ENCODE measurements at places on chromosomes 1 and 21. TPM values are rescaled to one million over a fixed set of nuclear protein-coding genes. Genes with fewer than 3 reads are reported as not detected.

Gene LRRC7
- 0.06 TPM for total RNA-seq

- no peak for DNase-seq
Measured at GRCh38 chr1:43936431-43937151, 3.0 kb downstream of the ARTN start.

Gene LRRIQ3
- total RNA-seq: 0.68 TPM

Gene ABCG1
- 3.3 TPM for total RNA-seq

DNA sequence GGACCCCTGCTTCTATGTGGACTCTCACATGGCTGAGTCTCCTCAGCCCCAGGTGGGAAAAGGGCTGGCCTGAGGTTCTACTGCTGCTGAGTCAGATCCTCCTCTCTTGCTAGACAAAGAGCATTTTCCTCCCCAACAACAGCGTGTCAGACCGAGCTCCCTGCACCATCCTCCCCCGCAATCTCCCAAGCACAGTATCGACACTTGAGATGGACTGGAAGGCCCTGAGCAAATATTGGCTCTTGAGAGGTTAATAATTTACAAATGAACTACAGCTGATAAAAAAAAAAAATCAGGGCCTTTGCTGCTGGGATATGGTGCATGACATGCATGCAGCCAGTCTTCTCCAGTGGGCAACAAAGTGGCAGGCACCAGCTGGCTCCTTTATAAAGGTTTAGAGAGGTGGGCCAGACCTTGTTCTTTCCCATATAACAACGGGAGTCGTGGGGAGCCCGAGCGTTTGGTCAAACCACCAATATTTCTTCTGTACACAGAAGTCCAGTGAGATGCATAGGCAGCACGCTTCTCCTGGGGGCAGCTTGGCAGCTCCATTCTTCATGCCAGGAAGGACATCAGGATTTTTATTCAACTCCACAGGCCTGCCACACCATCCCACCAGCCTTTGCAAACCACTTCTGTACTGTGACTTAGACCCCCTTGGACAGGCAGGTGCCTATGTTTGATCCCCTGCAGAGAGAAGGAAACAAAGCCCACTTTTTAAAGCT, 55.4 kb upstream of the CAMK1G start:
- DNase-seq: no peak

GRCh38 chr1:206065547-206066145, 12.7 kb downstream of the RHEX start:
- no peak for DNase-seq

DNA sequence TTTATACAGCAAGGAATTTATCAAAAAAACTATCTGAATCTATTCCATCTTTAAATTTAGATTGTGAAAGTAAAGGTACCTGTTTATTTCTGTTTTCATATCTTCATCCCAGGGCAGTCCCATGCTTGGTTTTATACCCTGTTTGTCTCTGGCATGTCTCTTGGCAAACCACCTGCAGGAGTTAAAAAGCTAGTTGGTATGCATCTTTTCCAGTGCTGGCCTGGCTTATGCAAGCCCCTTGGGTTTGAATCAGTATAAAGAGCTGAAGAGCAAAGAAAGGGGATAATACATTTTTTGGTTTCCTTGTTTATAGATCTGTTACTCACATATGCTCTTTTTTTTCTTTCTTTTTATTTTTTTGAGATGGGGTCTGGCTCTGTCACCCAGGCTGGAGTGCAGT, 37.8 kb downstream of the LRRC8C start:
- DNase-seq: no peak

Gene S100A12
- 1.5 TPM for total RNA-seq

GRCh38 chr1:241606544-241606943, 33.6 kb downstream of the CHML start:
- DNase-seq: no peak

Gene CD5L
- 53.9 TPM for total RNA-seq

- DNase-seq: peak; percentile 77
Measured at GRCh38 chr1:75725861-75726361, 1.4 kb downstream of the ACADM start.

- DNase-seq: no peak
Measured at GRCh38 chr21:44686843-44687561, 5.0 kb upstream of the KRTAP12-1 start.

- peak; percentile 87 for DNase-seq
Measured at GRCh38 chr1:999725-1000356, at the start of gene HES4. HES4 (minus strand) TSS chr1:1000097; CDS start chr1:999973, 124 bp downstream.

- DNase-seq: no peak
Measured at GRCh38 chr1:112439592-112439991, 43.6 kb downstream of the CTTNBP2NL start.

Gene S100A1
- total RNA-seq: 2.1 TPM

Gene CDA
- 25.6 TPM for total RNA-seq

Gene C1QA
- 66.3 TPM for total RNA-seq

- no peak for DNase-seq
Measured at GRCh38 chr1:94636624-94637023, 95.1 kb upstream of the F3 start.

GRCh38 chr1:220690140-220691052, at the start of gene C1orf115:
C1orf115 (plus strand) TSS chr1:220690363; CDS start chr1:220690403, 40 bp downstream.
- peak; percentile 89 for DNase-seq

- no peak for DNase-seq
Measured at GRCh38 chr1:36912365-36912865, 121.9 kb downstream of the GRIK3 start.

GRCh38 chr1:8423692-8424538, 106.0 kb downstream of the SLC45A1 start:
- peak; percentile 58 for DNase-seq

Gene CRNN
- total RNA-seq: not detected

DNA sequence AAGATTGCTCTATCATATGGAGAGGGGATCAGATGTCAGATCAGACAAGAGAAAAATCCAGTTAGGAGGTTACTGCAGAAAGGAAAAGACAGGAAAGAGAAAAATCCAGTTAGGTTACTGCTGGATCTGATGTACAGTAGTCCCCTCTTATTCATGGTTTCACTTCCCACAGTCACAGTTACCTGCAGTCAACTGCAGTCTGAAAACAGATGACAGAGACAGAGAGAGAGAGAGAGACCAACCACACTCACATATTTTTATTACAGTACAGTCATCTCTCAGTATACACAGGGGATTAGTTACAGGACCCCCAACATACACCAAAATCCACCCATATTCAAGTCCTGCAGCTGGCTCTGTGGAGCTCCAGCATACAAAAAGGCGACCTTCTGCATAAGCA, 29.3 kb downstream of the NUP133 start:
- no peak for DNase-seq

DNA sequence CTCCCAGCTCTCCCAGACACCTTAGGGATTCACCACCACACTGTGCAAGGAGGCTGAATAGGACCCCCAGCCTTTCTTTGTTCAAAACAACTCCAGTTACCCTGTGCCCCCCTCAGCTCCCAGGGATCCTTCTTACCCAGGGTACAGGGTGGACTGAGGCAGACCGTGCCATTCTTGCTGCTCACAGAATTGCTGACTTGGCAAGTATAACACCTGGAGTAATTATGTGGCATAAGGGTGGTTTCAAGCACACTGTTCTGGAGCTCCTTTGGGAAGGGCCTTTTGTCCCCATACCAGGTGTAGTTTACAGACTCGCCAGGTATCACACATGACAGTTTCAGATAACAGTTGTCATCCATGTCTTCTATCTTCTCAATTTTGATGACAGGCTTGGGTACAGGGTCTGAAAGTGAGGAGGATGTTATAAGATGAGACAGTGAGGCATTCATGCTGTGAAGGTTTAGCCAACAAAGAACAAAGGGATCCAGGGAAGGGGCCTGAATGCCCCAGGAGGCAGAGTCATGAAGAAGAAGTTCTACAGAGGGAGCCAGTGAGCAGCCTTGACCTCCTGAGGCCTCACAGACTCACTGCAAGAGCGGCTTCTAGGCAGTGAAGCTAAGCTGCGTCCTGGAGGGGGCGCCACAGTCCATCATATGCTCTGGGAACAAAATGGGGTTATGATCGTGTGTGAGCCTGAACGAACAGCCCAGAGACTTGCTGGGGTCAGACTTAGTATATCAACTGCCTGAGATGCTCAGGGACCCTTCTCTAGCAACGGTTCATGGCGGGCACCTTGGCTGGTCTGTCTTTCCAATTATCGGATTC, 30.3 kb downstream of the CD48 start:
- peak; percentile 54 for DNase-seq

DNA sequence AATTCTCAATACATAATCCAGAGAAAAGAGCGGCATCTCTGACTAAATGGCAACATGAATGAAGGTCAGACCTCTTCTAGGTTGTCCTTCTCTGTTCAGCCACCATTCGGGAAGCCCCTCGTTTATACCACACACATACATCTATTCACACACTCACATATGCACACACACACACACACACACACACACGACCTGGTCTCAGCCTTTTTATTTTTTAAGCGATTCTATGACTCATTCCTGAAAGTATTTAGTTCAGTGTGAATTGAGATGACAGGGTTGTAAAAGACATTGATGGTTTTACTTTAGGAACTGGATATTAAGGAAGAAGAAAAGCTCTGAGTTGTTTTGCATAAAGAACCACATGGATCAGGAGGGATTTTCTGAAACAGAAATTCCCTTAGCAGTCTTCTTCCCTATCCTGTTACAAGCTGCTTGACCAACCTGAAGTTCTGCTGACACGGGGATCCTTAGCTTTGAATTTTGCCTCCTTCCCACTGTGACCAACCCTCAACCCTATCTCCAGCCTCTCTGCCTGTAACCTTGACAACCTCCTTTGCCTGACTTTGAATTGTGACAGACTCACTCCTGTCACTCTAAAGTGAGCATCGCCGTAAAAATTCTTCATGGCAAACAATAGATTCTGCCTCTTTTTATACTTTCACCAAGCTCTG, 383.1 kb upstream of the ESRRG start:
- no peak for DNase-seq

DNA sequence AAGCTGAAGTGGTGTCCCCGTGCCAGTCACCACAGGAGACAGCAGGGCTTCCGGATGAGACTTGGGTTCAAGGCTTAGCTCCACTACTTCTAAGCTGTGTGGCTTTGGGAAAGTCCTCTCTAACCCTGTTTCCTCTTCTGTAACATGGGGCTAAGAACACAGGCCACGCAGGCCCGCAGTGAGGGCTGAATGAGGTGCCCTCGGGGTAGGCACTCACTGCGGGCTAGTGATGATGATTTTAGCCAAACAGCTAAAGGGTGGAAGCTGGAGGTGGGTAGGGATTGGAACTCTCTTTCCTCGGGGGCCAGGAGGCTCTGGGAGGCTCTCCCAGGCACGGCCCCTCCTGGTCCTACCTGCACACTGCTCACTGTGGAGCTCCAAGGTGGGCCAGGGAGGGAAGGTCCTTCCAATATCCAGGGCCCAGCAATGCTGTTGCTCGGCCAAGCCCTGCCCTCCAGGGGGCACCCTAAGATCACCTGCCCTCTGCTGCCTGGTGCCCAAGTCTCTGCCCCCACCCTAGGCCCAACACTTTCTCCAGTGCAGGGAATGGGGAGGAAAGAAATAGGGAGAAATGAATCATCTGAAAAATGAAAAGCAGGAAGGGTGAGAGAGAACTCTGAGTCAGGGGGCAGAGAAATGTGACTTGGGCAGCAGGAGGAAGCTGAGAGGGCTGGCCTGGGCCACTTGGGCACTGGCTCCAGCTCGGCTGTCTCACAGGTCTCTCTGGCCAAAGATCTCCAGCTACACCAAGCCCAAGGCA, 19.2 kb upstream of the EVA1B start:
- peak; percentile 61 for DNase-seq

GRCh38 chr1:227390525-227390924, 72.2 kb upstream of the CDC42BPA start:
- DNase-seq: no peak

Gene GJA9
- not detected for total RNA-seq

- no peak for DNase-seq
Measured at GRCh38 chr21:43893536-43894205, 28.6 kb downstream of the AGPAT3 start.

Gene NKAIN1
- not detected for total RNA-seq

Gene OPRD1
- total RNA-seq: not detected

DNA sequence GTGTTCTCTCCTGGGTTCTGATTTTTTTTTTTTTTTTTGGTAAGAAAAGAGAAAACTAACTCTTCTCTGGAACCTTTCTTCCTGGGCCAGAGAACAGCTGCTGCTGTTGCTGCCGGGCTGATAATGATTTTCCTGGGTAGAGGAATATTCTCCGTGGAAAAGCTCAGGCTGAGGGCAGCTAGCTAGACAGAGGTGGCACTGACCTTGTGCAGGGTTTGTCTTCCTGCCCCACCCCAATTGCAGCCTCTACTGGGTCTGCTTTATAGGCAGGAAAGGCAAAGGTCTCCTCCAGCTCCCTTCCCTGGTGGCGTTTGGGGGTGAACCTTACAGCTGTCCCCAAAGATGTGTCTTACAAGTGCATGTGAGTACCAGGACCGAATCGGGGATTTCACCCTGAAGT, 79.3 kb downstream of the SPSB1 start:
- DNase-seq: no peak

Gene UBQLN4
- 25.5 TPM for total RNA-seq

Gene SLAMF6
- 0.26 TPM for total RNA-seq

DNA sequence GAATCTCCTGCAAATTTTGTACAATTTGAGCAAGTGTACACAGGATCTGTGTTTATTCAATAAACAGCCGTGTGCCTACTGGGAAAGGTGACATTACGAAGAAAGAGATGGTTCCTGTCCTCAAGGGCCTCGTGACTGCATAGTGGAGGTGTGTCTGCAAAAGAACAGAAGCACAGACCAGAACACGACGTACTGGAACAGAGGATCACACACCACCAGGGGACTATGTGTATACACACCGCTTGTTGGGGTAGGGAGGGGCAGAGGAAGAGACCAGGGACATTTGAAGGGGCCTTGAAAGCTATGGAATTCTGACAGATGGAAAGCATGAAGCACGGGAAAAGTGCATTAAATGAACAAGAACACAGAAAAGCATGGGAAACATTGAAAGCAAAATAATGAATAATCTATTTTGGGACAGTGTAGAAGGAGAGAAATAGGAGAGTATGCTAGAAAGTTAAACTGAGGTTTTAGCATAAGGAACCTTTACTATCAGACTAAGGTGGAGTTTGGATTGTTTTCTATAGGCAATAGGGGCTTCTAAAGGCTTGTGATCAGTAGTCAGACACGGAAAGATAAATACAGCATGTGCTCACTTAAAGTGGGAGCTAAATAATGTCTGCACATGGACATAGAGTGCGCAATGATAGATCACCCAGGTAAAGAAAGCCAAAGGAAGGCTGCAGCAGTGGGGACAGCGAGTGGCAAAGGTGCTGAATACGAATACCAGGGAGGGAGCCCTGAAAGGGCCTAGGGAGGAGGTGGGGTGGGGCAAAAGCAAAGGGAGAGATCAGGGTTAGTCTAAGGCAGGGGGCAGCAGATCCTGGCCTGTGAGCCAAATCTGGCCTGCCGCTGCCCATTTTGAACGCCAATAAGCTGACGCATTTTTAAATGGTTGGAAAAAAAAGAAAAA, 11.0 kb downstream of the JAK1 start:
- DNase-seq: no peak
